ENCODE measurements at places on chromosomes 1 and 21. TPM values are rescaled to one million over a fixed set of nuclear protein-coding genes. Genes with fewer than 3 reads are reported as not detected.

DNA sequence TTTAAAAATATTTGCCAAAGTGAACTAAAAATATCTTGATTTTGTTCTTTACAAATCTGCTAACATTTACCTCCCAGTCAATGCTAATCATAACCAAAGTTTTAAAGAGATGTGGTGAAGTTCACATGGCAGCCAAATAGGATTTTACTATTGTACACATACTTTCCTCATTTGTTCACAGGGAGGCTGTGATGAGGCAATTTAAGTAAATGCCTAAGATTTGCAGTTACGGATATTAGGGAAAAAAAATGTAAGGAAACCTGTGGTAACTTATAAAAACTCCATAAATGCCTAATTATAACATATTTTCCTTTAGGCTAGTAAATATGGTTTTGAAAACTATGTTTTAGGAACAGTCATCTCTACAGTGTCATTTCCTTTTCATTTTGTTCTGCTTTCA, 32.4 kb downstream of the RGS5 start:
- H3K36me3 ChIP-seq = no peaks in the 10 kb centered on the region
- H3K4me1 ChIP-seq = no peaks in the 10 kb centered on the region
- no peaks in the 10 kb centered on the region for H3K27me3 ChIP-seq
- no peak for DNase-seq

- DNase-seq = no peak
- H3K4me3 ChIP-seq = no peak overlapping the region
- H3K36me3 ChIP-seq = no peaks in the 10 kb centered on the region
- peaks cover 17% of the 10 kb centered on the region for H3K4me1 ChIP-seq
- H3K27ac ChIP-seq = no peak overlapping the region
Observed at GRCh38 chr1:201711811-201712210, 117.1 kb upstream of the IPO9 start.

DNA sequence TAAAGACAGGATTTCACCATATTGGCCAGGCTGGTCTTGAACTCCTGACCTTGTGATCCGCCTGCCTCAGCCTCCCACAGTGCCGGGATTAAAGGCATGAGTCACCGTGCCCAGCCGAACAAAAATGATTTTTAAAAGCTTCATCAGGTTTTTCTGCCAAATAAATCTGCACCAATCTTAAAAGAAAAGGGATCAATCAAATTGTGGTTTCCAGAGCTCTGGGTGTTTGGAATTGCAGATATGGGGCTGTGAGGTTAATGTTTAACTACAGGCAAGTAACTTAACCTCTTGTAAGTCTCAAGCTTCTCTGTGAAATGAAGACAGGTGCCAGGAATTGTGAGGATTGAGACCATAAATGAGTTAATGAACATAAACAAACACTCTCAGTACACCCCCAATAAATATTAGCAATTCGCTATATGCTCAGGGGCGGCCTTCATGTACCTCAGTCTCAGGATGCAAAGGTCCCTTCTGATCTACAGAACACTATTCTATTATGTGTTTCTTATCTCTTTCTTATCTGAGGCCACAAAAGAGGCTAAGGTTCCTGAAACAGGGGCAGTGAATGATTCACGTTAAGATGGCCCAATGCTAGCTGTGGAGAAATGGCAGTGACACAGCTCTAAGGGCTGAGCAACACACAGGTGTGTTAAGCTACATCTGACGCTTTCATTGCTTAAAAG, 7.1 kb upstream of the GNPAT start:
- no peaks in the 10 kb centered on the region for H3K27me3 ChIP-seq
- DNase-seq = peak; percentile 56
- H3K4me3 ChIP-seq = no peak overlapping the region
- H3K4me1 ChIP-seq = peaks cover 21% of the 10 kb centered on the region

- H3K4me1 ChIP-seq = no peaks in the 10 kb centered on the region
- no peak overlapping the region for H3K27ac ChIP-seq
- H3K4me3 ChIP-seq = no peak overlapping the region
Observed at GRCh38 chr1:8847990-8848389, 30.5 kb downstream of the ENO1 start.

DNA sequence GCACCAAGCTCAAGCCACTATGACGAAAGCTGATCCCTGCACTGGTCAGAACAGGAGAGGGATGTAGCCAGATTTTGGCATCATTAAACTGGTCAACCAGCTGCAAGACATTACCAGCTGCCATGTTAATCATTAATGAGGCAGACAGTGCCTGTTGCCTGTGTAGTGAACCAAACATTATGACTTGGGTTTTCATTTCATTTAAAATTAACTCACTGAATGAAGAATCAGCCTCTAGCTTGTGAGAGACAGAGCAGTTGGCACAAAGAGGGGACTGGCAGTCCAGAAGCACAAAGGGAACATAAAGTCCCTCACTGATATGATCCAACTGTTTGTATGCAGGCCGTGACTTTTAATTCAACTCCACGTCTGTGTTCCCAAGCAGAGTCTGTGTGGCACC, 318.9 kb downstream of the SEC16B start:
- no peaks in the 10 kb centered on the region for H3K27me3 ChIP-seq
- no peaks in the 10 kb centered on the region for H3K4me1 ChIP-seq
- H3K4me3 ChIP-seq = no peak overlapping the region
- no peaks in the 10 kb centered on the region for H3K36me3 ChIP-seq

- DNase-seq = no peak
- no peaks in the 10 kb centered on the region for H3K36me3 ChIP-seq
- H3K4me3 ChIP-seq = no peak overlapping the region
- H3K4me1 ChIP-seq = no peaks in the 10 kb centered on the region
- no peak overlapping the region for H3K27ac ChIP-seq
- no peaks in the 10 kb centered on the region for H3K27me3 ChIP-seq
Observed at GRCh38 chr1:193747579-193747978, 561.2 kb upstream of the B3GALT2 start.

- no peak overlapping the region for H3K4me3 ChIP-seq
- H3K27me3 ChIP-seq = no peaks in the 10 kb centered on the region
- H3K27ac ChIP-seq = no peak overlapping the region
- H3K36me3 ChIP-seq = no peaks in the 10 kb centered on the region
- DNase-seq = no peak
Observed at GRCh38 chr1:43783096-43783670, 75.8 kb downstream of the ST3GAL3 start.

- DNase-seq = no peak
- H3K4me3 ChIP-seq = no peak overlapping the region
- no peaks in the 10 kb centered on the region for H3K36me3 ChIP-seq
Observed at GRCh38 chr1:232194424-232194823, 435.5 kb downstream of the SIPA1L2 start.

DNA sequence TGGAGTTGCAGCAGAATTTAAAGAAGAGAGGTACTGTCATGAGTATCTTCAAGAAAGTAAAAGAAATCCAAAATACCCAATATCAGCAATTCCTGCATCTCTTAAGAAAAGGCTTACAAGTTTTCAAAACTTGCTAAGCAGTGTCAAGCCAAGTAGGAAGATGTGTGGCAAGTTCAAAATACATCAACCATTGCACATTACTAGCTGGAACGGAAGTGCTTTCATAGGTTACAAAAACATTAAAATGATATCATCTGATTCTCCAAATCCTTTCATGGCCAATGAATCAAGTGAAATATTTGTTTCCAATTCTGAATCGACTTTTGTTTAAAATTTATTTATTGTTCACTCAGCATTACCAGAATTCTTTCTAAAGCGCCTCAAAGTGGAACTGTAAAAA, 5.7 kb upstream of the ABCA4 start:
- H3K27me3 ChIP-seq = no peaks in the 10 kb centered on the region
- no peaks in the 10 kb centered on the region for H3K36me3 ChIP-seq
- H3K27ac ChIP-seq = no peak overlapping the region
- DNase-seq = no peak
- no peak overlapping the region for H3K4me3 ChIP-seq

DNA sequence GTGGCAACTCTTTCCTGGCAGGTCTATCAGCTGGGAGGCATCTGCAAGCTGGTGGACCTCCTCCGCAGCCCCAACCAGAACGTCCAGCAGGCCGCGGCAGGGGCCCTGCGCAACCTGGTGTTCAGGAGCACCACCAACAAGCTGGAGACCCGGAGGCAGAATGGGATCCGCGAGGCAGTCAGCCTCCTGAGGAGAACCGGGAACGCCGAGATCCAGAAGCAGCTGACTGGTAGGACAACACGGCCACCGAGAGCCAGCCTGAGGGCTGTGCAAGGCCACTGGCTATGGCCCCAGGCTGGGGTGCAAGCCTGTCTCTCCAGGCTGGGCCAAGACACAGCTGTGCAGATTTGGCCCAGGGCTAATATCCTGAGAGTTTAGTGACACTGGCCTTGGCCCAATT, 34.2 kb downstream of the PKP1 start:
- H3K4me3 ChIP-seq = no peak overlapping the region
- H3K36me3 ChIP-seq = no peaks in the 10 kb centered on the region
- H3K27ac ChIP-seq = no peak overlapping the region
- H3K4me1 ChIP-seq = no peaks in the 10 kb centered on the region

DNA sequence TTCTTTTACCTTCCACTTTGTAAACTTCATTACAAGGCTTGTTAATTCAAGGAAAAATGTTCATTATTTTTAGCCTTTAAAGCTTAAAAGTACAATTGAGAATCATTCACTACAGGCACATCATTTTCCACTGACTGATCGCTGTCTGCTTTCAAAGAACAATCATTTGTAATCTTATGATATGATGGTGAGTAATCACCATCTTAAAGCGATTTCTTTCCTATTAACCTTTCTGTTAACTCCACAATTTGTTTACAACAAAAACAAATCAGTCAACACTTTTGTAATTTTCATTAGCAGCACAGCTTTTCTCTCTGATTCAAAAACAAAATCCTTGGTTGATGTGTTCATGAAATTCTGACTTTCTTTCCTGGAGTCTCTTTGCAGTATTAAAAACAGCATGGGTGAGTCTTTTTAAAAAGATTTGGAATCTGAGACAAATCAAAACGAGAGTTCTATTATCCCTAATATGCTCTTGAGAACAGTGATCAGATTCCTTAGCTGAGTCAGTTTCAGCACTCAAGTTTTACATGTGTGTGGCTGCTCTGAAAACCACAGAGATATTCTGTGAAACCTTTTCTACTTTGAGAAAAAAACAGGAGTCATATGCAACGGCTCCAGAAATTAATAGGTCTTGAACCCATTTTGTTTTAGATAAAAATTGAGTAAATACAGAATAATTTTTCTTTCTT, 145.8 kb upstream of the TMPRSS15 start:
- DNase-seq = no peak
- H3K27me3 ChIP-seq = no peaks in the 10 kb centered on the region
- no peak overlapping the region for H3K4me3 ChIP-seq
- no peak overlapping the region for H3K27ac ChIP-seq

DNA sequence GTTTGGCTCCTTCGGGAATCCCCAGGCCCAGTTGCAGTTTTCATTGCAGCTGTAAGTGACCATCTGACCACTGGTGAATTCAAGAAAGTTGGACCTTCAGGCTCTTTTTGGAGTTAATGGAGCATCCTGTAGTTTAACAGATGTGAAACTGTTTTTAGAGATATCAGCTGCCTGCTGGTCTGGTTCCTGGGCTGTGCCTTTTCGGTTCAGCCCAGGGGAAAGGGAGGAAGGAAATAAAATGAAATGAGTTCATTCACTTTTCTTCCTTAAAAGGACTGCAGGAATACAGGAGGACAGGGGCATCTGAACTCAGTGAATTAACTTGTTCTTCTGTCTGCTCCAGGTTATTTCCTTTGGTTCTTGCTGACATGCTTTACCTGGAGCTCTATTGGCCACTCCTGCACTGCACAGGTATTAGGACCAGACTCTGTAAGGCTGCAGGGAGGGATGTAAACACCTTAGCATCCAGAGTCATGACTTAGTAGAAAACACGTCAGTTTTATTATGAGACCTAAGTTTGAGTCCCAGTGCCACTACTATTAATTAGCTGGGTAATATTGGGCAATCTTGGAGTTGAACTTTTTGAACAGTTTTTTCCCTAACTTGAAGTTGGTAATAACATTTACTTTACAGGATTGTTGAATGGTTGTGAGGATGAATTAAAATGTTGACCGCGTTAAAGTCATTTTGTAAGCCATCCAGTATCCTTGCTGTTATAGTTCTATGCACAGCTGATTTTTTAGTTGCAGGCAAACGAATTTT, 83.6 kb downstream of the LRRC8D start:
- H3K36me3 ChIP-seq = no peaks in the 10 kb centered on the region
- H3K4me3 ChIP-seq = no peak overlapping the region
- no peak overlapping the region for H3K27ac ChIP-seq
- no peak for DNase-seq
- H3K4me1 ChIP-seq = no peaks in the 10 kb centered on the region

GRCh38 chr21:45366931-45367401, 38.0 kb upstream of the COL18A1 start:
- DNase-seq = peak; percentile 43
- peak overlapping the region; percentile 36 for H3K27ac ChIP-seq
- no peaks in the 10 kb centered on the region for H3K36me3 ChIP-seq
- H3K4me1 ChIP-seq = no peaks in the 10 kb centered on the region
- no peaks in the 10 kb centered on the region for H3K27me3 ChIP-seq

DNA sequence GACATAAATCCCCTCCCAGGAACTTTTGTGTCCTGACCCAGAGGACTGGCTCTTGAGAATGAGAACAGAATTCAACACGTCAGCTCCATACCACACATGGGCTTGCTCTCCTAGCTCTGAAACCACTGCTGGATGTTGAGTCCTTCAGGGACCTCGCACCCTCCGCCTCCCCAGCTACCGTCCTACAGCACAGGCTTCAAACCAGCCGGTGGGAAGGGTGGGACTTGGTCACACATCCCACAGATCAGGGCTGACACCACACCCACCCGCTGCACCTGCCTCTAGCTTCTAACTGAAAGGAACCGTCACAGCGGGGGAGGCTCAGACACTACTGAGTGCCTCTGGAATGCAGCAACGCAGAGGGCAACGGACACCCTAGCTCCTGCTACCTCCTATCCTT, 24.0 kb downstream of the MRAP start:
- H3K27ac ChIP-seq = no peak overlapping the region
- no peak for DNase-seq
- H3K27me3 ChIP-seq = no peaks in the 10 kb centered on the region
- H3K4me1 ChIP-seq = no peaks in the 10 kb centered on the region
- no peaks in the 10 kb centered on the region for H3K36me3 ChIP-seq

- H3K4me3 ChIP-seq = no peak overlapping the region
- DNase-seq = no peak
- no peaks in the 10 kb centered on the region for H3K27me3 ChIP-seq
- H3K36me3 ChIP-seq = no peaks in the 10 kb centered on the region
- H3K4me1 ChIP-seq = no peaks in the 10 kb centered on the region
- H3K27ac ChIP-seq = no peak overlapping the region
Observed at GRCh38 chr21:39575775-39576174, 37.0 kb upstream of the B3GALT5 start.

DNA sequence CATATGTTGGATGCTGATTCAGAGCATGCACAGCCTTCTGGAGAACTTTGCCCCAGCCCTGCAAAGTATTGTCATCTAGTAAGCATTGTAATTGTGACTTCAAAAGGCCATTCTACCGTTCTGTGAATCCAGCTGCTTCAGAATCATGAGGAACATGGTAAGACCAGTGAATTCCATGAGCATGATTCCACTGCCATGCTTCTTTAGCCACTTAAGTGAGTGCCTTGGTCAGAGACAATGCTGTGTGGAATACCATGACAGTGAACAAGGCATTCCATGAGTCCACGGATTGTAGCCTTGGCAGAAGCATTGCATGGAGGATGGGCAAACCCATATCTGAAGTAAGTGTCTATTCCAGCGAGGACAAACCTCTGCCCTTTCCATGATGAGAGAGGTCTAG, 123.7 kb downstream of the S1PR1 start:
- no peaks in the 10 kb centered on the region for H3K27me3 ChIP-seq
- no peaks in the 10 kb centered on the region for H3K4me1 ChIP-seq
- no peak overlapping the region for H3K4me3 ChIP-seq
- DNase-seq = no peak

Gene PKP1
- 0.54 TPM for total RNA-seq

Gene CFH
- 15.4 TPM for total RNA-seq

Gene IL19
- total RNA-seq = 0.40 TPM

Gene HES4
- 47.3 TPM for total RNA-seq

Gene KRTAP13-4
- total RNA-seq = not detected

Gene OR6N1
- not detected for total RNA-seq

Gene OR2L5
- total RNA-seq = not detected

All from colonic mucosa (tissue), 4 donors.